Natural killer cell treated with Interleukin-12 subunit alpha and Interleukin-12 subunit beta and Interleukin-15 and Interleukin-18, amount 100 ng/mL, for 72 hours (primary cell): ENCODE measurements at places on chromosomes 1 and 21. TPM values are rescaled to one million over a fixed set of nuclear protein-coding genes. Genes with fewer than 3 reads are reported as not detected.

The FMN2 gene
- not detected for total RNA-seq

The TP73 gene
- total RNA-seq = 5.7 TPM

The C1orf105 gene
- total RNA-seq = not detected

The MANEAL gene
- 2.8 TPM for total RNA-seq

The PAPPA2 gene
- 0.10 TPM for total RNA-seq

The HES2 gene
- total RNA-seq = not detected

The TMEM201 gene
- total RNA-seq = 16.5 TPM

The PTPRF gene
- 1.3 TPM for total RNA-seq

The CNST gene
- total RNA-seq = 31.0 TPM

The AADACL4 gene
- not detected for total RNA-seq

- H3K4me3 ChIP-seq = no peak overlapping the region
- no peaks in the 10 kb centered on the region for H3K36me3 ChIP-seq
- H3K27ac ChIP-seq = peak overlapping the region; percentile 23
- H3K27me3 ChIP-seq = peaks cover 12% of the 10 kb centered on the region
- no peaks in the 10 kb centered on the region for H3K4me1 ChIP-seq
These were observed 16.7 kb upstream of the GUCA2B start for GRCh38 chr1:42136466-42136865.

DNA sequence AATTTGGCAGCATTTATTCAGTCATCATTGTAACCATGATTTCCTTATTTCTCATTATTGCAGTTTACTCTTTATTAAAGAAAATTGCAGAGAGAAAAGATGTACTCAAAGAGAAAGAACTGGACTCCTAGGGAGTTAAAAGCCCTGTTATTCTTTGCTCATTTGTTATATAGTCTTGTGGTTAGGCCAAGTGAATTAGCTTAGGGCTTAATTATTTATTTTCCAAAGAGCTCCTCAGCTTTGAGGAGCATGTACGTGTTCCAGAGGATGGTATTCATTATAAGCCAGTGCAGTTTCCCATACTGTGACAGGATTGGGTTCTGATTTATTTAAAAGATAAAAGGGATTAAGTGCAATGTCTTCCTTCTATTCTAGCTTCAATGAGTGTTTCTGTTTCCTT lies 86.4 kb downstream of the GPR161 start:
- peaks cover 4% of the 10 kb centered on the region for H3K4me1 ChIP-seq
- H3K27me3 ChIP-seq = no peaks in the 10 kb centered on the region
- H3K4me3 ChIP-seq = no peak overlapping the region

DNA sequence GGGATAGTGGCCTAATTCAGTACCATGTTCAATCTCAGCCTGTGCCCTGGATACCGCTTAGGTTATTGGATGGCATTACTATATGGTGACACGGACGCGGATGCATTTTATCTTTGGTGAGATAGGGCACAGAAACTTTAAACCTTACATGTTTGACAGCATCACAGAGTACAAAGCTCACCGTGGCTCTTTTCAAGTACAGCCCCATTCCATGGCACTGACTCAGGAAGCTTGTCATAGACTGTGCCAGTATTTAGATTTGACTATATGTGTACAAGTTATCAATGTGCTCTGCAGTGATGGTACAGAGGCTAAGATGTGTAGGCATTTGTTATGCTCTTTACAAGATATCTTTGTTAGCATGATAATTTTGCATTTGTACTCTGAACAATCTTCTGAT lies 169.0 kb downstream of the RYR2 start:
- H3K27ac ChIP-seq = no peak overlapping the region
- no peaks in the 10 kb centered on the region for H3K4me1 ChIP-seq
- H3K36me3 ChIP-seq = no peaks in the 10 kb centered on the region
- H3K27me3 ChIP-seq = no peaks in the 10 kb centered on the region
- DNase-seq = no peak

DNA sequence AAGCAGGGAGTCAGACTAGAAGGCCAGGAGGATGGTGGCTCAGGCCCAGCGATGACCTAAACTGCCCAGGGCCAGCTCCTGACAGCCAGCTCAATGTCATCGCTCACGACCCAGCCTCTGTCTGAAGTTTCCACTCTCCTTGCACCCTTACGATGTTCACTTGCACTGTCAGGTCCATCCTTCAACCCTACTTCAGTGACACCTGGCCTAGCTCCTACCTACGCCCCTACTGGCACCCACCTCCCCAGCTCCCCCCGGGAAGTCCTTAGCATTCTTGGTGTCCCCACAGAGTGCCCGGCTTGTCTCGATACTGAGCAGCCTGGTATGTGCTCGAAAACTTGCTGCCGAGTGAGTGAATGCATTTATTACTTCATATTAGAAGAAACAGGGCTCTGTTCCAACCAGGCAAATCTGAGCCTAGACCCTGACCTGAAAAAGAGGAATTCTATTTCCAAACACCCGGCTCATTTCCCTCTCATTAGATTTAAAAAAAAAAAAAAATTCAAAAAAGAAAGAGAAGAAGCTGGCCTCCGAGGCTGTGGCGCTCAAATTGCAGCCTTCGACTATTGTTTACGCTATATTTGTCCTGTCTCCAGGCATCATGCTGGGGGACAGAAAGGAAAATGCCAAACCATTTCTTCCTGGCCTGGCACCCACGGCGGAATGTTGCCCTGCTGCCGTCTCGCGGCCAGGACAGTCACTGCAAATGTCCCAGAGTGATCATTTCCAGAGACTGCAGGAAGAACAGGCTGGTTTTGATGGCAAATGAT lies 29.8 kb upstream of the LRRC38 start:
- no peaks in the 10 kb centered on the region for H3K4me1 ChIP-seq
- H3K27me3 ChIP-seq = peaks cover 11% of the 10 kb centered on the region
- H3K36me3 ChIP-seq = no peaks in the 10 kb centered on the region
- DNase-seq = no peak

- no peak for DNase-seq
- peaks cover 34% of the 10 kb centered on the region for H3K4me1 ChIP-seq
- no peaks in the 10 kb centered on the region for H3K27me3 ChIP-seq
- peak overlapping the region; percentile 96 for H3K4me3 ChIP-seq
These were observed 1.0 kb downstream of the ZBTB48 start for GRCh38 chr1:6580593-6581409.

DNA sequence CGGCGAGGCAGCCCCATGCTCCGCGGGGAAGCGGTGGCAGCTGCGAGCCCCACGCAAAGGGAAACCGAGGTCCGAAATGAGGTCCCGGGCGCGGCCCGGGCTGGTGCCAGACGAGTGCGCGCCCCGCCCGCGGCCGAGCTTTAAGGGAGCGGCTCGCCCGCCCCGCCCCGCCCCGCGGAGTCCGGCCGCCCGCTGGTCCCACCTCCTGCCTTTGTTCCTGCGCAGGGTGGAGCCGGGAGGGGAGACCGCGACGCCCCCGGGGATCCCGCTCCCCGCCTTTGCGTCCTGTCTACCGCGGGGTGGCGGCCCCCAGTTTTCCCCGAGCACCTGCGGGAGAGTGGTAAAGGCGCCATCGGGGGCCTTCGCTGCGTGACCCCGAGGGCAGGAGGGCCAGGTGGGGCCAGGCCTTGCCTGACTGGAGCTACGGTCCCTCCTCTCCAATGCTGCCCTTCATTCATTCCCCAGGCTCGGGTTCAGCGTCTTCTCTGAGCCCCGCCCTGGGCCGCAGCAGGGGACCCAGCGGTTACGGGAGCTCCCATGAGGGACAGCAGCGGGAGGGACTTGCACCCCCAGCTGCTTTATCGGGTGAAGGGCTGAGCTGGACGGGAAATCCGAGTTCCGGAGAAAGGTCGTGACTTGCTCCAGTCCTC lies at the start of gene HES2:
Gene HES2, minus strand, starts transcription at position 116 of the 650 bp plus-strand sequence. Its CDS starts 99 bp downstream, at position 17.
- H3K36me3 ChIP-seq = no peaks in the 10 kb centered on the region
- DNase-seq = no peak
- H3K4me1 ChIP-seq = peaks cover 7% of the 10 kb centered on the region
- H3K27ac ChIP-seq = no peak within 1 kb of the TSS
- no peak within 1 kb of the TSS for H3K4me3 ChIP-seq

DNA sequence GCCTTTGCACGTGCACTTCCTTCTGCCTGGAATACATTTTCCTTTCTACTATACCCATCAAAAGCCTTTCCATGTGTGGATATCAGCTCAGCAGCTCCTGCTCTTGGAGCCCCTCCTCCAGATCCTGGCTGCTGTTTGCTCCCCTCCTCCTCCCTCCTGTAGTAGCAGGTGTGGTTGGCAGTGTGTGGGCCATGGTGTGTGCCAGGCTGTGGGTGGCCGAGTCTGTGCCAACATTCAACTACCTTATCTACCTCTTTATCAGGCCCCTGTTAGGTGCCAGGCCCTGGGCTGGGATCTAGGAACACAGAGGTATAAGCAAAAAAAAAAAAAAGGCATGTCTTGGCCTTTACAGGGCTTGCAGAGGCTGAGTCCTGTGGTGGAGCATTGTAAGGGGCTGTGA lies 180.6 kb upstream of the JUN start:
- peaks cover 18% of the 10 kb centered on the region for H3K4me1 ChIP-seq
- no peak for DNase-seq
- no peak overlapping the region for H3K27ac ChIP-seq
- no peaks in the 10 kb centered on the region for H3K36me3 ChIP-seq

GRCh38 chr1:78322928-78323680 lies 167.7 kb upstream of the PTGFR start:
- no peak for DNase-seq
- H3K36me3 ChIP-seq = no peaks in the 10 kb centered on the region
- H3K27ac ChIP-seq = no peak overlapping the region
- H3K27me3 ChIP-seq = no peaks in the 10 kb centered on the region
- H3K4me1 ChIP-seq = no peaks in the 10 kb centered on the region
- H3K4me3 ChIP-seq = no peak overlapping the region

- no peaks in the 10 kb centered on the region for H3K27me3 ChIP-seq
- no peaks in the 10 kb centered on the region for H3K4me1 ChIP-seq
- H3K27ac ChIP-seq = no peak overlapping the region
- H3K4me3 ChIP-seq = no peak overlapping the region
- DNase-seq = no peak
These were observed 355.2 kb upstream of the GREM2 start for GRCh38 chr1:240967070-240967724.

DNA sequence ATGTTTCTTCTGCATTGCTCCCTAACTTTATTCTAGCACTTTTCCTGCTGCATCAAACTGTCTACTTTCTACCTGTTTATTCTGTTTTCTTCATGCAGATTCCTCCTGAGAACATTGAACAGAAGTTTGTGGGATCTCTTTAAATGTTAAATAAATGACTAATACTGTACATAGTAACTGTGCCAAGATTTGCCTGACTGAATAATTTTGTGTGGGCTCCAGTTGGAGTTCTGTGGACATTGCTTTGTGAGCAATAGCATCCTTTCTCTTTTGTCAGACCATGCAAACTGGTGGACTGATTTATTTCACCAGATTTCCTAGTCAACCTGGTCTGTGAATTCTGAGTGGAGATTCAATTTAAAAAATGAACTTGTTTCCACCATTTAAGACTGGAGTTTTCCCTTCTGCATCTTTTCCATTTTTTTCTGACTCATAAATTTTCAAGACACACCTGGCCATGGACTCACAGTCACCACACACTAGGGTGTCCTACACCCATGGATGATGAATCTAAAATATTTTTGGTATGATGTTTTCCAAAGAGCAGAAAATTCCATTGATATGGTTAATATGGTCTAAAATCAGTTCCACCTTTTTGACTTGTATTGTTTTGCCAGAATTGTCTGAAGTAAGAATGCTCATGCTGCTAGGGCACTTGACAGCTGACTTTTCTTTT lies 140.7 kb upstream of the SPAG17 start:
- H3K27ac ChIP-seq = no peak overlapping the region
- H3K27me3 ChIP-seq = no peaks in the 10 kb centered on the region
- no peaks in the 10 kb centered on the region for H3K4me1 ChIP-seq

GRCh38 chr1:118321840-118322239 lies 136.8 kb upstream of the SPAG17 start:
- no peak overlapping the region for H3K27ac ChIP-seq
- H3K4me1 ChIP-seq = no peaks in the 10 kb centered on the region
- no peaks in the 10 kb centered on the region for H3K36me3 ChIP-seq
- no peaks in the 10 kb centered on the region for H3K27me3 ChIP-seq
- DNase-seq = no peak
- H3K4me3 ChIP-seq = no peak overlapping the region

GRCh38 chr1:234525099-234525799 lies 46.3 kb upstream of the TARBP1 start:
- H3K4me3 ChIP-seq = no peak overlapping the region
- H3K27me3 ChIP-seq = peaks cover 23% of the 10 kb centered on the region
- H3K4me1 ChIP-seq = no peaks in the 10 kb centered on the region
- H3K36me3 ChIP-seq = no peaks in the 10 kb centered on the region
- DNase-seq = peak; percentile 6

DNA sequence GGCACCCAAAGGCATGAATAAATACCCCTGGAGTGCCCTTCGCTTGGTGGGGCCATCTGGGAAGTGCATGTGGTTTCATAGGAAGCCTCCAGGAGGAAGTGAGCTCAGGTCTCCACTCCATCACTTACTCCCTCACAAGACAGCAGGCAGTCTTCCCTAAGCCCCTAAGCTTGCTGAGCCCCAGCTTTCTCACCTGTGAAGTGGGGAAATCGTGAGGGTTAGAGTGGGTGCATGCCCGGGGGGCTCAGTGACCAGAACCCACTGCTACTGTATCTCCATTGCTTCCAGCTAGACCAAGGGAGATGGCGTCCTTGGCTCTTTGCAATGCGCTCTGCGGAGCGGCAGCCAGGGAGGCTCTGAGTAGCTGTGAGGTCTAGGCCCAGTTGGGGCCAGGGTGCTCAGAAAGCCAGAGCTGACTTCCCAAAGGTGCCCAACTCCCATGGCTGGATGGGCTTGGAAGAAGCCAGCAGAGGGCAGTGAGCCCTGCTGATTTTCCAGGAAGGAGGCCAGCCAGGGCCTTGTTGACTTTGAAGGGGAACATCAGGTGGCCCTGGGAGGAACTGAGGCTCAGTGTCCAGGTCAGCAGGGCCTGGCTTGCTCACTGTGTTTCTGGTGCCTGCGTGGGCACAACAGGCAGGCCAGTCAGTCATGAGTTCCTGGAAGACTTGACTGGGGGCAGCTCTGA lies 27.3 kb downstream of the CDCP2 start:
- no peak overlapping the region for H3K4me3 ChIP-seq
- no peak for DNase-seq
- H3K27ac ChIP-seq = no peak overlapping the region
- H3K36me3 ChIP-seq = no peaks in the 10 kb centered on the region
- peaks cover 8% of the 10 kb centered on the region for H3K27me3 ChIP-seq
- H3K4me1 ChIP-seq = no peaks in the 10 kb centered on the region

- H3K4me1 ChIP-seq = no peaks in the 10 kb centered on the region
- H3K27ac ChIP-seq = no peak overlapping the region
- no peak for DNase-seq
- peaks cover 44% of the 10 kb centered on the region for H3K27me3 ChIP-seq
- no peak overlapping the region for H3K4me3 ChIP-seq
- no peaks in the 10 kb centered on the region for H3K36me3 ChIP-seq
These were observed 35.1 kb downstream of the RXRG start for GRCh38 chr1:165409657-165410358.

DNA sequence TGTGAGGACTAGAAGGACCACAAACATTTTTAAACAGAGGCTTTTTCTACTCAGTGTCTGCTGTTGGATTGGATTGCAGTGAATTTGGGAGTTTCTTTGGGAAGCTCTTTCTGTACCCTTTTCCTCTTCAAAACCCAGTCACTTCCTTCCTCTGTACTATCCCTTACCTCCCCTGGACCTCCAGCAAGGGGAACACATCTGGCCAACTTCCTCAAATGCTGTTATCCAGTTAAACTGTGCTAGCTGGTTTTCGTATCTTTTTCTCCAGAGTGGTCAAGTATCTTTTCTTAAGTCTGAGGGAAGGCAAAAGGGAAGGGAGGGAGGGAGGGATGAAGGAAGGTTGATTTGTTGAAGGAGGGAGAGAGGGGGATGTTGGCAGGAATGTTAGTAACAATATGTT lies 99.2 kb upstream of the TNR start:
- no peak overlapping the region for H3K27ac ChIP-seq
- no peaks in the 10 kb centered on the region for H3K4me1 ChIP-seq
- no peak overlapping the region for H3K4me3 ChIP-seq
- DNase-seq = no peak
- no peaks in the 10 kb centered on the region for H3K36me3 ChIP-seq
